ENCODE measurements at places on chromosomes 5 and 9.
A peak's percentile ranks its signal among the peaks of the same experiment; 100 is the strongest.

GRCh38 chr5:76813982-76814562 is 4.8 kb upstream of the F2RL1 start:
- DNase-seq, result peak; percentile 73

DNA sequence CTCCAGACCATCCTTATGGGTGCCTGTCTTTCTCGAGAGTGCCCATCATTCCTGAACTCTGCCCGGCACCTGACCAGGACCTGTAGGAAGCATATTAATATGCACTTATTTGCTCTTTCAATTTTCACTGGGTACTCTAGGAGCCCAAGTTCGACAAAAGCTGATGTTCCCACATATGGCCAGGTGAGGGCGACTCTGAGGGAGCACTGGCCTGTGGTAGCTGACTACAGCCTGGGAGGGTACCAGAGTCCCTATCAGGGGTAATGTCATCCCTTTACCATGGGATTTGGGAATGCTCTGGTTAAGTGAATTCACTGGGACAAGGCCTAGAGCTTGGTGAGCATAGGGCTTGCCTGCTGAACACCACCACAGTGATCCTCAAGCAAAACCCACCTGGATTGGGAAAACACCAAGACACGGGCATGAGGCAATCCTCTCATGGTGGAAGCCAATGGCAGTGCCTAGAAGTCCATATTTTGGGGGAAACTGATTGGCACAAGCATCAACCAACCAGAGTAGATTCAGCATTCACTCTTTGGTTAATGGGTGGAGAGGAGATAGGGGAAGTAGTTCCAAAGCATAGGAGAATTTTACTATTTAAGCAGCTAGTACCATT is 112.2 kb downstream of the MTX3 start:
- no peak for DNase-seq

GRCh38 chr5:5179597-5179996 is 39.5 kb downstream of the ADAMTS16 start:
- no peak for DNase-seq

DNA sequence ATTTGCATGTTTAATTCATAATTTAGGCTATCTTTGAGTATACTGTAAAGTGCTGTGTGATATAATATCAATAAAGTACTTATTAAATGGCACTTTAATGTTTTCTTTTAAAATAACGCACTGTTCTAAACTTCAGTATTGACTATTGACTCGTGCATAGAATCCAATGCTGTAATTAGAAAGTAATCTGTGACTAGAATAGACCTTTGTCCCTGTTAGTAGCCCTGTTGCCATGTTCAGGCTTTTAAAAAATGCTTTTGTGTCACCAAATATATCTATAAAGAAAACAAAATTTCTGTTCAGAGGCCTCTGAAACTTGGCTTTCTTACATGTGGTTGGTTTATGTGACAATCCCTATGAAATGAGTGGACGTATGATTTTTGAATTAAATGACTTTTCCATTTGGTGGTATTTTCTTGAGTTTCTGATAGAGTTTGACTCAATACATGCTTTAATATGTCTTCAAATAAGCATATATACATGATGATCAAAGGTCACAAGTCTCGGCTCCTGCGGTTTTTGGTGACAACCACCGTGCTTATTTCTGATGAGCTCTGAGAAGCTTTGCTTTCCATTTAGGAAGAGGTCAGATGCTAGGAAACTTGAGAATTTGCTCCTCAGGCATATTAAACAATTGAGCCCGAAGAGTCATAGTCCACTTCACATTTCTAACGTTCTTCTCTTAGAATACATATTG is 174.7 kb downstream of the NR3C1 start:
- DNase-seq, result no peak

DNA sequence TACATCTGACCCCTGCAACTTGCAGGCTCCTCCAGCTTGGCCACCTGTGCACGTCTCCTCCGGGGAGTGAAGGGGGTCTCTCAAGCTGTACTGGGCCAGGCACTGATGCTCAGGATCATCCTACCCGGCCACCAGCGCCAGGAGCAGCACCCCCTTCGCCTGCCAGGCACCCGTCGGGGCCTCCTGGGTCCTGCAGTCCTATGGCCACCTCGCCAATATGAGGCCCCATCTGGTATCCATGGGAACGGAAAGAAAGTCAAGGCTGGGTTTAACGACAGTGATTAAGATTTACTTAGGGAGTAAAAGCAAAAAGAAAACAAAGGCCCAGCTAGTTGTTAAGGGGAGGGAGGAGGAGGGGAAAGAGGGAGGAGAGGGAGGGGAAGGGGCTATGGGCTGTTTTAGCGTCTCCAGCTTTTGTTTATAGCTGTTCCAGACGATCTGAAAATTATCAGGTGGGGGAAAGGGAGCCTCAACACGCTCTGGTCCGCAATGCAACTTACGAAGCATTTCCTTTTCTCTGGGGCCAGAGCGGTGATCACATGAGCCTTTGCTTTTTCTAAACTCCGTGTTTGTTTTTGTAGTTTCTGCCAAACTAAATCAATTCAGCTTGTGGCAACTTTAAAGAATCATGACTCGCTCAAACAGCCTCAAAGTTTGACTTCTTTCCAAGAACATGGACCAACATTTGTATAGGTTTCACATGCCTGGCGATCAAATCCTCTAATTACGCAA is 132.4 kb downstream of the ROR2 start:
- DNase-seq, result no peak

DNA sequence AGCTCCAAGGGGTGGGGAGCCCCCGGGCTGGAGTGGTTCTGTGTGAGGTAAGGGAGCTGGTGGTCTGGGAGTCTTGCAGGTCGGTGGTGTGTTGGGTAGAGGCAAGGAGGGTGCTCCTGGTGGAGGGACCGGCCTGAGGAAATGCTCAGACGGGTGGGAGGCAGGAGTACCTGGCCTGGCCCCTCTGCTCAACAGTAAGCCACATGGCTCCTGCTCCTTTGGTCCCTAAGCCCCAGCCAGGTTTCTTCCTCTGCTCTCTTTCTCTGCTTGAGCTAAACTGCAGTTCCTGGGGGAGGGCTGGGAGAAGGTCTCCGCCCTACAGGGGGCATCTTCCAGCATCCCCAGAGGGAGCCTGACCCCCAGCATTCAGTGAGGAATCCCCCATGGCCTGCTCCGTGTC is 17.2 kb downstream of the TSPAN17 start:
- DNase-seq, result no peak

- DNase-seq, result no peak
Observed at GRCh38 chr5:77104813-77105212, 17.7 kb upstream of the ZBED3 start.

- no peak for DNase-seq
Observed at GRCh38 chr5:115179394-115180164, 9.9 kb upstream of the TRIM36 start.

- DNase-seq, result no peak
Observed at GRCh38 chr5:1540166-1540565, 16.4 kb upstream of the LPCAT1 start.

DNA sequence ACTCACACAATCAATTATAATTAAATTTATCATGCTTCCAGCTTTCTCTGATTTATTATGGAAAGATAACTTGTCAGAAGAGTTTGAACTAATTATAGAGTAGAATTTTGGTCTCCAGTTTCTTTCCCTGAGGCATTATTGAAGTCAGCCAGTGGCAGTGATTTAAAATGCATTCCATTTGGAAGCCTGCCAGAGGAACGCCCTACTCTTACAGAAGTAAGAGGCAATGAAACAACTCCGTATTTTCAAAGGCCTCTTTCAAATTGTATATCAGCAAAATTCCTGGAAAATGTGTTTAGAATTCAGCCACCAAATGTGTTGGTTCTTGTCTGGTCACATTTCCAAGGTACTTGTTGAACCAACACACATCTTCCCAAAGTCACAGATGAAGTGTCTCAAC is 640.9 kb downstream of the SEMA5A start:
- DNase-seq, result peak; percentile 61

DNA sequence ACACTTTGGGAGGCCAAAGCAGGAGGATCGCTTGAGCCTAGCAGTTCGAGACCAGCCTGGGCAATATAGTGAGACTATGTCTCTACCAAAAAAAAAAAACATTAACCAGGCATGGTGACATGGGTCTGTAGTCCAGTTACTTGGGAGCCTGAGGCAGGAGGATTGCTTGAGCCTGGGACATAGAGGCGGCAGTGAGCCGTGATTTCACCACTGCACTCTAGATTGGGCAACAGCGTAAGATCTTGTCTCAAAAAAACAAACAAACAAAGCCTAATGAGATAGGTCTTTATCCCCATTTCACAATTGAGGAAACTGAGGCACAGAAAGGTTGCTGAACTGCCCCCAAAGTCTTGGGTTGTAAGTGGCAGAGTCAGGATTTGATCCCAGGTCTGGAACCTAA is 70.5 kb upstream of the RAD23B start:
- DNase-seq, result no peak

DNA sequence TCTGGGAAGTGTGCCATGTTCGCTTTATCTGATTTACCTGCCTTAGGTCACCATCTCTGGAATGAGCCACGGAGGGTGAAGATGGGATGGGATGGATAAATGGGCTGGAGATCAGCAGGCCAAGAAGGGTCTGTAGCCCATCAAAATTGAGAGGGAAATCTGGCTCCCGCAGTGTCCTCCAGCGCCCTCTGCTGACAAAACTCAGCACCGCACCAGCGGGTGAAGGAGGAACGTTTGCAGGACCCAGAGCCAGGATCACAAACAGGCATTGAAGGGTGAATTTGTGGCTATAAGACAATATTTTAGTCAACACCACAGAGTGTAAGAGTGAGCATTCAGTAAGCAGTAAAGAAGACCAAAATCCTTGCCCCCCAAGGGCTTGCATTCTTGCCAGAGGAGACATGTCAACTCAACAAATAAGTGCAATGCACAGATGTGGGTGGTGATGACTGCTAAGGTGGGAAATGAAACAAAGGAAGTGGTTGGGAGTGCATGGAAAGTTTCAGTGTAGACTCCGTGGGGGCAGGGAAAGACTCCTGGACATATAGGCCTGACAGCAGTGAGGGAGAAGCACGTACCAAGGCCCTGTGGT is 124.4 kb downstream of the TENT4A start:
- DNase-seq, result no peak

DNA sequence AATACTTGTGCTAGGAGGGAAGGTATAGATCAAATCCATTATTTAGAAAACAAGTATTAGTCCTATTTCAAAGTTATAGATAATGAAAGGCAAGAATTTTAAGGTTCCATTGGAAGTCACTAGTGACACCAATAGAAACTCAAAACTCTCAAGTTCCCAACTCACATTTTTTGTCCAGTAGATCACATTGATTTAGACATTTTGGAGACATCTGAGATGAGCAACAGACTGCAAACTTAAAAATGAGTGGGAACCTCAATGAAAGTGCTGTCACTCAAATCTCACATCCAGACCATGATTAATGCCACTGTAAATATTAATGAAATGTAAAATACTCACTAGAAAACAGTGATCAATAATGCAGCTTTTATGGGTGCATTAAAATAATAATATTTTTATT is 405.0 kb downstream of the ENC1 start:
- no peak for DNase-seq

DNA sequence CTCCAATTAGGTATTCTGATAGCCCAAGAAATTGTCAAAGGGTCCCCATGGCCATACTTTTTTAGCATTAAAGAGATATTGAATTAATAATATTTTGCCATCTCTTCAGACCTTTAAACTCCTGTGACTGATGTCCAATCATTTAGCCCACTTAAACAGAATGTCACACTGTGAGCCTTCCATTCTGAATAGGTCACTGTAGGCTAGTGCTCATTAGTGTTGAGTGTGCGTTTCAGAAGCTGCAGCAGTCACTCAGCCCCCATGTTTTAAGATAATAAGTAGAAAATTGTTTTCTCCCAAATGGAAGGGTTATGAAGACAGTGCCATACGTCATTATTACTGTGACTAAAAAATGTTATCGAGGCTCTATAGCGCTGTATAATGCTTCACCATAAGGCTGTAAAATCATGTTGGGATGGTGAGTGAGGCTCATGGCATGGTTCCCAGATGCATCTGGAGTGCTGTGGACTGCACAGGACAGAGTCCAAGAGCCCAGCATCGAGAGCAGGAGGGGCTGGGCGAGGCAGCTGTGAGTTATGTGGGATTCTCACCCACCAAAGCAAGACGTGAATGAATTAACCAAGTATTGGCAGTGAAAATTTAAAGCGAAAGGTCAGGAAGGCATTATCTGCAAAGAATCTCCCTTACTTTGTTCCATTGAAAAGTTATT is 2112.9 kb upstream of the WWC1 start:
- no peak for DNase-seq

DNA sequence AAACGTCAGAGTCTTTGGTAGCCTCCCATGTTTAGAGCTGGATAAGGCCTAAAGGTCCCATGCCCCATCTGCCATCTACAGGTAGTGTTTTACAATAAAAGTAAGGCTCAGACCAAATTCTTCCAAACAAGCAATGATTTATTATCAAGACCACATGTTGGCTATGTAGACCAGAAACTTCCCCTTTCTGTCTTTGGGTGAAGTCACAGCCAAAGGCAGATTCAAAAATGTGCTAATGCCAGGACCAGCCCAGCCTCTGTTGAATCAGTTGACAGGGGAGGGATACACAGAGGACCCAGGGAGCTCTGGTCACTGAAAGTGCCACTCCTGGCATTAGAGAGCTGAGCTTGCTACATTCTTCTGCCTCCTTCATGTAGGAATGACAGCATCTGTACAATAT is 360.8 kb downstream of the NTRK2 start:
- no peak for DNase-seq

- no peak for DNase-seq
Observed at GRCh38 chr5:12805165-12805698, 901.0 kb upstream of the CTNND2 start.

GRCh38 chr5:130331332-130331731 is 427.1 kb downstream of the CHSY3 start:
- DNase-seq, result no peak

DNA sequence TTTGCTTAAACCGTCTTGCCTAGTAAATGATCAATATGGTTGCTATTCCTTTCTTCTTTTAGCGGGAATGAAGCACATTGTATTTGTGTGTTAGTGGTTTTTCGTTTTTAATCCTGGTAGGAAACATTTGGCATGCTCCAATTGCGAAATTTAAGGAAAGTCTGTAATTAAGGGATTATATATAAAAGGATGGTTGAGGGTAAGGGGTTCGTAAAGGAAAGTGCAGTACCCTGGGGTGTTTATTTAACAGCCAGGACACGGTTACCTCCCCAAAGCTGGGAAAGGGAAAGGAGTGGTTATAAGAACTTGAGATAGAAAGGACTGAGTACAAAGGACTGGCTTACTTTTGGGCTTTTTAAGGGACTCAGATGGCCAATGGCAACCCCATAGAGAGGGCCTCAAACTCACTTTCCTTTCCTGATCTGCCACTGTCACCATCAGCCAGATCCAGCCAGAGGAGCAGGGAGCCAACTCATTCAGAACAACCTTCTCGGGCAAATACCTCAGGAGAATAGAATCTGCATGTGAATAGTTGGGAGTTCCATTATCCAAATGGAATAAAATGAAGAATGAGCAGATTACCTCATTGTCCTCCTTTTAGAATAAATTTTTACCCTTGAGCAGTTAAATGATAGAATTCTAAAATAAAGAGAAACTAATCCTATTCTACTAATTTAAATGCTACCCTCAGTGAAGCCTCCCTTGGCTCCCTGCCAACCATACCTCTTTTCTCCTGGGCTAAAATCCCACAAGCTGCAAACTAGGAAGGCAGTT is 117.7 kb downstream of the SNCAIP start:
- no peak for DNase-seq

DNA sequence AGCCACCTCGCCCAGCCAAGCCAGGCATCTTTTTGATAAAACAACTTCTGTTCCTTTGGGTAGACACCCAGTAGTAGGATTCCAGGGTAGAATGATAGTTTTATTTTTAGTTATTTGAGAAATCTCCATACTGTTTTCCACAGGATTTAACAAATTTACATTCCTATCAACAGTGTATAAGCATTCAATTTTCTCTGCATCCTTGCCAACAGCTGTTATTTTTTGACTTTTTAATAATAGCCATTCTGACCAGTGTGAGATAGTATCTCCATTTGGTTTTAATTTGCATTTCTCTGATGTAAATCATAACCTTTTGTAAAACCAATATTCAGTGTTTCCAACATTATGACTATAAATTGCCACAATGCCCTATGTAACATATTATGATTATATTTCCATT is 28.2 kb upstream of the CCNB1 start:
- no peak for DNase-seq
